NCI-H1092 treated with DMSO at 0.1 percent for 48 hours (cell line): ENCODE measurements at places on chromosomes 2 and 18.

DNA sequence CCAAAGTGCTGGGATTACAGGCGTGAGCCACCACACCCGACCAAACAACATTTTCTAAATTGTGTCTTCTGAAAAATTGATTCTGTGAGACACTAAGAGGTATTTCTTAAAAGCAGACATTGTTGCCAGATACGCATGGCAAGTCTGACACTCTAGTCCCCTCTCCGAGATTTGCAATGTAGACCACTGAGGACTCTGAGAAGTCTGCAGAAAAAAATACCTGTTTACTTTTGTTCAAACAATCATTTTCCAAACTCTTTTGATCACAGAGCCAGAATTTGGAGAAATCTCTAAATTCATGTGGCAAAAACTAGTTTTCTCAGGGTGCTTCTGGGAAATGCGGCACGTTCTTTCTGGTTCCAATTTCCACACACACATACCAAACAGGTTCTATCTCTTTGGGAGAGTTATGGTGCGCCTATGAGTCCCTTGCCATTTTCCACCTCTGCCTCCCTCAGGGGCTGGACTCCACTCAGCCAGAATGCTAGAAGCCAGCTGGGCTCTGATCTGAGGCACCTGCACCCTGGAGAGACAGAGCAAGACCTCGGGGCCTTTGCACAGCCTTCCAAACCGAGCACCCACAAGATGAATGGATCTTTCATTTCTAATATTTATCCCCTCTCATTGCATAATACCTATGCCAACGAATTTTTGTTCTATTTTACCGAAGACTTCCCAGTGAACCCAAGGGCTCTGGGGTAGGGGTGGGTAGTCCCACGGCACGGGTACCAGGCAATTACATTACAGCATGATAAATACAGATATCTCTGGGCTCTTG, 152.7 kb downstream of the MYCN start:
- DNase-seq, result no peak

DNA sequence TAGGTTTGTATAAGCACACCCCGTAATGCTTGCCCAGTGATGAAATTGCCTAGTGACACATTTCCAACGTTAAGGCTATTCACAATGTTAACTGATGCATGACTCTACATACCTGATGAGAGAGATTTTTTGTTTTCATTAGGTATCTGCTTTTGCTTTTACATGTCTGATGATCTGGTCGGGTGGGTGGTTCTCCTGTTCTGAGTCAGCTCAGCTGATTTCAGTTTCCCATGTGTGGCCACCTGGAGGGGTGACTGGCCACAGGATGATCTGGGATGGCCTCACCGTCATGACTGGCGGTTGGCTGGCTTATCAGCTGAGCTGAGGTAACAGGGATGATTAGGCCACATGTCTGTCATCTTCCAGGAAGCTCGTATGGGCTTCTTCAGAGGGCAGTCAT, 33.8 kb upstream of the ACYP2 start:
- DNase-seq, result no peak

DNA sequence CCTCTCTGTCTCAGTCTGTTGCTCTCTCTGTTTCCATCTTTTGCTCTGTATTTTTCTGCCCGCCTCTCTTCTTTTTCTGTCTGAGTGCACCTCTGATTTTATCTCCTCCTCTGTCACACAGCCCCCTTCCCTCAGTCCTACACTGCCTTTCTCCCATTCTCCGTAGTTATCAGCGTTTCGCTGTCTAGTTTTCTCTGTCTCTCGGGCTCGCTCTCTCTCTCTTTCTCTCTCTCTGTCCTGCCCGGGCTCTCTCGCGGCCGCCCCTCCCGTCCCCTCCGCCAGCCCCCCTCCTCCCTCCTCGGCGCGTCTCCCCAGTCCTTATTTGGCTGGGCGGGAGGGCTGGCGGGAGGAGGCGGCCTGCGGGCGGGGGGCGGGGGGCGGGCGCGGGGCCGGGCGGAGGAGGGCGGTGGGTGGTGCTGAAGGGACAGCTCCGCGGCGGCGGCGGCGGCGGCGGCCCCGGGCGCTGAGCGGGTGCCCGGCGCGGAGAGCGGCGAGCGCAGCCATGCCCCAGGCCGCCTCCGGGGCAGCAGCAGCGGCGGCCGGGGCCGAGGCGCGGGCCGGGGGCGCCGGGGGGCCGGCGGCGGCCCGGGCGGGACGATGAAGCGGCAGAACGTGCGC, at the start of gene KCNK3:
Gene KCNK3 (plus strand): TSS at position 444 of the 618 bp plus-strand sequence. CDS start 154 bp downstream, at position 598.
- peak; percentile 72 for DNase-seq

DNA sequence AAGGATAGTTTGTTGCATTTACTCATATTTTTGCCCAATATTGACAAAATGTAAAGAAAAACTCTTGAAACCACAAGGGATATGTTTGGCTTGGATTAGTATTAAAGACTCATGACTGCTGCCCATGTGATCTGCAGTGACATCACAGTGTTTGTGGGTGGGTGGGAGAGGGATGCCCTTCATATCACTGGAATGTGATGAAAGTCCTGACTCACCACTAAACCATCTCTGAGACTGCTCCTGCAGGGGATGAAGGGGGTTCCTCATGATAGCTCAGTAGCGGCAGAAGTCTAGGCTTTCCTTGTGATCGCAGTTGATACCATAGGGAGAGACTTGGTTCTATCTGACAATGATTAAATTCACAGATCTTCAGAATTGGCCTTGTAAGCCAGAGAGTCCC, 451.2 kb downstream of the CNTNAP5 start:
- DNase-seq, result no peak

GRCh38 chr18:62729487-62730386, 14.4 kb downstream of the PHLPP1 start:
- DNase-seq, result no peak

DNA sequence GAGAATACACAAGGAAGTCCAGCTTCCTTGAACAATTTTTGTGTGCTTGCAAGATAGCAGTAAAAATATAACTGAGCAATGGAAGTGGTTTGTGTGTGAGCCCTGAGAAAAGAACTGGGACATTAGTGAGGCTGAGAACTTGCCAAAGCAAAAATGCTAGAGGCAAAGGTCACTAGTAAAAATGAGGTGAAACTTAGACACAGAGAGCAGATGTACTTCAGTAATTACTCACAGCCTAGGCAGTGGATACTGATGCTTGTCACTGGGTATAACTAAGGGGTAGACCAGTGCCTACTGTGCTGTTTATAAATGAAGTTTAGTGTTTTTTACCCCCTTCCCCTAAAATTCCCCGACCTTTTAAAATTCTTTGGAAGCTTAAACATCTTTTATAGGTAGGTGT, 450.1 kb downstream of the LPIN1 start:
- no peak for DNase-seq

GRCh38 chr18:23714576-23714975, 25.3 kb downstream of the LAMA3 start:
- DNase-seq, result no peak
